ENCODE measurements at places on chromosomes 6 and 20. TPM values are rescaled to one million over a fixed set of nuclear protein-coding genes. Genes with fewer than 3 reads are reported as not detected.

Gene PGBD1
- total RNA-seq = 4.5 TPM

Gene ZFP57
- total RNA-seq = not detected

Gene TCP1
- total RNA-seq = 270 TPM

Gene SEC23B
- 63.4 TPM for total RNA-seq

- H3K4me3 ChIP-seq = no peak overlapping the region
- H3K36me3 ChIP-seq = peaks cover 5% of the 10 kb centered on the region
- DNase-seq = no peak
- H3K4me1 ChIP-seq = no peaks in the 10 kb centered on the region
Measured at GRCh38 chr6:120779441-120779840, 554.8 kb downstream of the TBC1D32 start.

DNA sequence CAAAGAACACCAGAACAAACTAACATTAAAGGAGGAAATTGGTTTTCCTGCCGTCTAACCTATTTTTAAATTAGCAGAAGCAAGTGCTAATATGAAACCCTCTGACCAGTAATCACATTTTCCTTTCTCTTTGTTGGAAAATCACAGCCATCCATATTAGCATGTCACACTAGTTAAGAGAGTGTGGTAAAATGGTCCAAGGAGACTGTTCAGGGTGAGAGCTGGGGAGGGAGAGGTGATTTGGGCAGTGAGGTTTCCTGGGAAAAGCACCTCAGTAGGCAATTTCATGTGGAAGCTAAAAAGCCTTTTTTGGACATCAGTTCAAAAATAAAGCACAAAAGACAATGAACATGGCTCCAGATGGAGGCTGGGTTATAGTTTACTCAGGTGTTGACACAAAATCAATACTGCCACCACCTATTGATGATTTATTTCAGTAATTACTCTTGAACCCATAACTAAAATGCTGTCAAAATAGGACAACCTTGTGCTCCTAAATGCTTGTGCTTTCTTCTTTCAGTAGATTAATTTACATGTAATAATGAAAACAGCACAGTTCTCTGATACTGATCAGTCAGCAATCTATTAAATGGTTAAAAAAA, 333.2 kb downstream of the SAMD5 start:
- no peaks in the 10 kb centered on the region for H3K4me1 ChIP-seq
- no peaks in the 10 kb centered on the region for H3K27me3 ChIP-seq
- H3K36me3 ChIP-seq = no peaks in the 10 kb centered on the region
- no peak overlapping the region for H3K27ac ChIP-seq
- H3K4me3 ChIP-seq = no peak overlapping the region

GRCh38 chr20:40019510-40019909, 669.5 kb downstream of the MAFB start:
- H3K36me3 ChIP-seq = no peaks in the 10 kb centered on the region
- DNase-seq = no peak
- H3K4me1 ChIP-seq = no peaks in the 10 kb centered on the region
- no peak overlapping the region for H3K27ac ChIP-seq
- no peaks in the 10 kb centered on the region for H3K27me3 ChIP-seq

Data from HFFc6 (cell line).